ENCODE measurements at places on chromosomes 7 and 10.

GRCh38 chr10:12730809-12731519 lies 270.5 kb downstream of the CCDC3 start:
- peak; percentile 4 for DNase-seq

- DNase-seq, result no peak
Observed at GRCh38 chr7:156194813-156195212, 382.6 kb upstream of the SHH start.

GRCh38 chr10:103737735-103738367 lies 117.5 kb downstream of the SH3PXD2A start:
- no peak for DNase-seq

DNA sequence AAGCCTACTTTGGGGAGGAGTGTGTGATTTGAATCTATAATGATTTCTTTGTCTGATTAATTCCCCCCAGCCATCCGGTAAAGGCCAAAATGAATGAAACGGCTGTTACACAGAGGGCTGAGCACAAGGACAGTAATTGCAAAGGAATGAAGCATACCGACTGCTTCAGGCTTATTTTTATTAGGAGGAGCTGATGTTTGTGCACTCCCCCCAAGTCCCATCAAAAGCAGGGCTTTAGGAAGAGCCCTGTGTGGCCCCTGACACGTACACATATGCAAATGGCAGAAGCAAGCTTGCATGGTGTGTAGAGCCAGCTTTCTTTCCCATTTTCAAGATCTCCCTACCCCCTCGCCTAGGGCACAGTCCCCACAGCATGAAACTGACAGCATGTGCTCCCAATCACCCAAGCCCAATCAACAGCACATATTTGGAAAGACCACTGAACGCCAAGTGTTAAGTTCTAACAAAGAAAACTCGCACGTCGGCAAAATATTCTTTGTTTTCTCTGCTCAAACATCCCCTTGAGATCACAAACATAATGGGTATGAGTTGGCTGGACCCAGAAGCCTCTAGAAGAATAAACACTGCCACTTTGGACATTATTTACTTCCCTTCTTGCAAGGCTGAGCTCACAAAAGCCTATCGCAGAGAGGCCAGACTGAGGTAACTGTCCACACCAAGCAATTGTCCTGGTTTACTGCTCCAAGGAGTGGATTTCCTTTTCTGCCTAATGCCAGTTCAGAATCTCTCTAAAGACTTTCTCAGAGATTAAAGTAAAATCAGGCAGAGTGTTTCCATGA lies 143.0 kb downstream of the CUBN start:
- no peak for DNase-seq

DNA sequence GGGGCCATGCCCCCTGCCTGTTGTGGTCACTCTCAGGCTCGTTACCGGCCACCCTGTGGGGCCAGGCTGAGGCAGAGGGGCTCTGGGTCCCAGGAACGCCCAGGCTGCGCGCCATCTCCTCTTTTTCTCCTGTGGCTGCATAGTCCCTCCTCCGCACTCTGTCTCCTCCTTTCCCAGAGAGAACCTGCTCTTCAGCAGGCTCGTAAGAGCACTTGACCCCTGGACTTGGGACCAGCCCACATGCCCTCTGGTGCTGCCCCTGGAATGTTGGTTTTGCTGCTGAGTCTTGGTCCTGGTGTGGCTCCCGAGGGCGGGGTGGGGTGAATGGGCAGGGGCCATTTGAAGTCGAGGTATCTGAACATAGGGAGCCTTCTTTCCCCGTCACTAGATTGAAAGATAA lies 6.6 kb upstream of the BHLHA15 start:
- no peak for DNase-seq

GRCh38 chr10:7967035-7967434 lies 87.5 kb upstream of the GATA3 start:
- DNase-seq, result no peak

DNA sequence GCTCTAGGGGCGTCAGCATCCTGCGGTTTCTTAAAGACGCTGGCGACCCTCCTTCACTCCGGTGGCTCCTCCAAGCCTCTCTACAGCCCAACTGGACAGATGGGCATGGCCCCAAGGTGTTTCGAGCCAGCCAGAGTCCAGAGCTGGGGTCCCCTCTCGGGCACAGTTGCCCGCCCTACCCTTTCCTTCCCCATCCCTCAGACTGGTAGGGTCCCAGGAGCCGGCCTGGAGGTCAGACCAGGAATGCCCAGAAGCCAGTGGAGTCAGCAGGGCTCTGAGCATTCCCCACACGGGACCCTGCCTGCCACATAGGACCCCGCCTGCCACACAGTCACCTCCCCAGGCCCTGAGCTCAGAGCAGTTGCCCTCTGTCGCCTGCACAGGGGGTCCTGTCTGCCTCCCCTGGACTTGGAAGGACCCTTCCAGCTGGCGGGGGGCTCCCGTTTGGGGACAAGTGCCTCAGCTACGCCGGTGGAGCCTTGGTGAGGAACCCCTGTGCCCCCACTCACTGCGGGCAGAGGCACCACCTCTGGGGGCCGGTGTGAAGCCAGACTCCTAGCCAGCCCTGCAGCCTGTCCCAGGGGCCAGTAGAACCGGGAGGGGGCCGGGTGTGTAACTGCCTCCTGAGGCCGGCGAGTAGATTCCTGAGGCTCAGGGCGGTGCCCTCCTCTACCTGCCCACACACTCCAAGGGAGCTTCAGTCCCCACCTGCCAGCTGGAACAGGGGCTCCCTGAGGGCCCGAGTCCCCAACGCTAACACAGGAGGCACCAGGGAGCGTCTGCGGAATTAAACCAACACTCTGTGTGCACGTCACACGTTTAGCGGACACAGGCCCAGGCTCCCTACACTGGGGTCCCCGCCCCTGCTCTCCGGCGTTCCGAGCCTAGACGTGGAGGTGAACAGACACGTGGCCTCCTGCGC lies 19.4 kb upstream of the PDGFA start:
- no peak for DNase-seq

DNA sequence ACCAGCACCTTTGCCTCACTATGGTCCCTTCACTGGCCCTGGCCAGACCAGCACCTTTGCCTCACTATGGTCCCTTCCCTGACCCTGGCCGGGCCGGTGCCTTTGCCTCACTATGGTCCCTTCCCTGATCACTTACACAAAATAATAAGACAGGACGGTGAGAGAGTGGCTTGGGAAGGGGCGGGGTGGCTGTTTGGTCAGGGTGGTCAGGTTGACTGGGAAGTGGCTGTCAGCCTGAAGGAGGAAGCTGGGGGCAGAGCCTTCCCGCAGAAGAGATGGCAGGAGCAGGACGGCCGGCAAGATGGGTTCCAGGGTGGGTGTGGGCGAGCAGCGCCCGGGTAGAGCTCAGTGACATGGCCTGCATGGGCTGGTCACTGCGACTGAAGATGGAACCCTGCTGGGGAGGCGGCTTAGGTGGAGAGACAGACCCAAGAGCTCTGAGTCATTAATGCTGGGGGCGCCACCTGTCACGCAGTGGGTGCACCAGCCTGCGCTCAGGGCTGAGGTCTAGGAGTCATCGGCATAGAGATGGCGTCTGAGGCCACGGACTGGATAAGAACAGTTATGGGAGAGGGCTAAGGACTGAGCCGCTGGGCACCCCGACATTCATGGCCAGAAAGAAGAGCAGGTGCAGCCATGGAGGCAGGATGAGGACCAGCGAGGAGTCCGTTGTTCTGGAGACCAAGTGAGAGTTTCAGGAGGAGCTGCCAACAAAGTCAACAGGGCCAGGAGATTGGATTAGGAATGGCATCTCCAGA lies 91.8 kb downstream of the CHST15 start:
- DNase-seq, result no peak

- no peak for DNase-seq
Observed at GRCh38 chr10:52249850-52250395, 64.2 kb upstream of the DKK1 start.

GRCh38 chr10:116045366-116046356 lies 227.3 kb downstream of the GFRA1 start:
- DNase-seq, result no peak

DNA sequence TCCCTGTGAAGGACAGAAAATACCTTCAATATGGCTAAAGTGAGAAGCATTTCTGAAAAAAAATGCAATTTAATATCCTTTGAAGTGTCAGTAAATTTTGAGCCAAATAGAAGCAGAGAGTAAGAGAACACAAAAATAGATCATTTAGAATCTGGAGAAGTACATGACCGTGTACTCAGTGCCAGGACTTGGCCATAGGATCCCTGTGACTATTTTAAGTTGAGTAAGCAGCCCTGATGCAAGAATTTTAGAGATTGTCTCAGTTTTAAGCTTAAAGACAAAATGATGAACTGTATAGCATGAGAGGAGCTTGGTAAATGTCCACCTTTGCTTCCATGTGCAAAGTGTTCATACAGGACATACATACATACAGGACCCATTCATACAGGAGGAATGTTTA lies 2.5 kb downstream of the PTER start:
- DNase-seq, result peak; percentile 32

DNA sequence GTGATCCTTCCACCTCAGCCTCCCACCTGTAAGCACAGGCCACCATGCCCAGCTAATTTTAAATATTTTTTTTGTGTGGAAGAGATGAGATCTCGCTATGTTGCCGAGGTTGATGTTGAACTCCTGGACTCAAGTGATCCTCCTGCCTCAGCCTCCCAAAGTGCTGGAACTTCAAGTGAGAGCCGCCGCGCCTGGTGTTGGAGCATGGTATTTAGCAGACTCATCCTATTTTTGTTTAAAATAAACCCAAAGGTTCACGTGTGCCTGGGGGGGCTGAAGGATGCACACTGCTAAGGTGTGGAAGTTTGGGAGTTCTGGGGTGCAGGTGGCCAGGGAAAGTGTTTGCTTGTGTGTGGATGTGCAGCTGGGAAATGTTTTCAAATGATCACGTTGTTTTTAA lies 18.1 kb downstream of the PDGFA start:
- no peak for DNase-seq

- no peak for DNase-seq
Observed at GRCh38 chr7:43639858-43640491, 57.1 kb downstream of the STK17A start.

DNA sequence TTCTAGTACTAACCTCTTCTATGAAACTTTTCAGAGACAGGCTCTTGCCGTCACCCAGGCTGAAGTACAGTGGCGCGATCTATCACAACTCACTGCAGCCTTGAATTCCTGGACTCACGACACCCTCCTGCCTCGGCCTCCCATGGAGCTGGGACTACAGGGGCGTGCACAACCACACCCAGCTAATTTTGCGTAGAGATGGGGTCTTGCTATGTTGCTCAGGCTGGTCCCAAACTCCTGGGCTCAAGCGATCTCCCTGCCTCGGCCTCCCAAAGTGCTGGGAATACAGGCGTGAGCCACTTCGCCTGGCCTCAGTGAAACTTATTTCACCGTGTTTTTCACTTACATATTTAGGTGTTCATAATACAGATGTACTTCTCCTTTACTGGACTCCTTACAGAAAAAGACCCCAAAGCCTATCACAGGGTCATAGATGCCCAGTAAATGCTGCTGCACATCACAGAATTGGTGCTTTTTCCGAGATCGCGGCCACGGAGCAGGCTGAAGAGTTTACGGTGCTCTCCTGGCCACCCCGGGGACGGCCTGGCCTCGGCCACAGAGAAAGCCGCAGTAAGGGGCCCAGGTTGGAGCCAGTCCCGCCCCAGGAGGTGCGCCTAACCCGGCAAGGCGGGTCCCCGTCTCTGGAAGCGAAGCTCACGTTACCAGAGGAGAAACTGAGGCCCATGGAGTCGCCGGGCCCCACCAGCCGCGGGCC lies 595 bp downstream of the TBL2 start:
- DNase-seq, result no peak

DNA sequence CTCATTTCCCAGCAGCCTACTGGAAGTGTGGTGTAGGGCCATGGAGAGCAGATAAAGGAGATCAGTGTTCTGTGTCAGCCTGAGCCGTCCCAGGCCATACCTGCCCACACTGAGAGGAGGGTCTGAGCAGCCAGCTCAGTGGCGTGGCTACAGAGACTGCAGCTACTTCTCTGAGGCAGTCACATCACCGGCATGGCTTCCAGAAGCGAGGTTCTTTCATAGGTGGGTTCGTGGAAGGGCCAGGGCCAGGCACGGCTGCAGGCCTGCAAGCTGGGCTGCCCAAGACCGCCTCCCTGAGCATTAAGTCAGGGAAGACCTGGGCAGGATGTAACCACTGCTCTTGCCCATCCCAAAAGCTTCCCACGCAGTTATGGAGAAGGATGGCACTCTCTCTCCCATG lies 34.9 kb downstream of the LDB3 start:
- no peak for DNase-seq

GRCh38 chr7:122183106-122183505 lies 39.1 kb upstream of the AASS start:
- DNase-seq, result no peak

- no peak for DNase-seq
Observed at GRCh38 chr10:29583674-29584073, 51.1 kb downstream of the SVIL start.

DNA sequence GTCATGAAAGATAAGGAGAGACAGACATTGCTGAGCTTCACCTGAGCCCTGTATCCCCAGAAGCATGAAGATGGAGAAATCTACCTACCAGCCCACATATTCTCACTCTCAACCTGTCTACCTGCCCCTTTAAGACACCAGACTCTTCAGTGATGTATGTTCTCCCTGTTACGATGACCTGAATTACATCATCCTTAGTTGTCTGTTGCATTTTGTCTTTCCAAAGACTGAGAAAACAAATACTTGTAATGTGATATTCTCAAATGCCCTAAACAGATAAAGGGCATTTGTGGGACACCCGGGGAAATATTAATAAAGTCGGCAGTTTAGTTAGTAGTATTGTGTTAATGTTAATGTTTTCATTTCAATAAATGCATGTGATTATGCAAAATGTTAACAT lies 305.8 kb upstream of the IGFBP3 start:
- no peak for DNase-seq

GRCh38 chr10:127715249-127715648 lies 21.7 kb upstream of the FOXI2 start:
- DNase-seq, result no peak

- peak; percentile 80 for DNase-seq
Observed at GRCh38 chr10:29804025-29804852, 169.5 kb upstream of the SVIL start.

GRCh38 chr10:7054915-7055314 lies 355.9 kb downstream of the SFMBT2 start:
- no peak for DNase-seq

- no peak for DNase-seq
Observed at GRCh38 chr10:43674553-43675210, 26.0 kb upstream of the ZNF32 start.

GRCh38 chr10:129035052-129035827 lies 431.8 kb upstream of the MGMT start:
- DNase-seq, result no peak

DNA sequence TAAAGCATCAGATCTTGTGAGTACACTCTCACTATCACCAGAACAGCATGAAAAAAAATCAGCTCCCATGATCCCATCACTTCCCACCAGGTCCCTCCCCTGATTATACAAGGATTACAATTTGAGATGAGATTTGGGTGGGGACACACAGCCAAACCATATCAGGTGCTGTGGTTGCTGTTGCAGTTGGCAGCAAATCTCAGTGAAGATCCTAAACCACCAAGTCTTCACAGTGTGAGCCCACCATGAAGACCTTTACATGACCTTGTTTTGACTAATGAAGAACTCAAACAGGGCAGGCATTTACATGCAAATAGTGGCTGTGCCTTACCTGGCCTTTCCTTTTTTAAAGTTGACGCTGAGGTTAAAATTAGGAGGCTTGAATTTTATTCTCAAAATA lies 242.6 kb downstream of the ACTR3B start:
- DNase-seq, result no peak

GRCh38 chr7:38215115-38215514 lies 37.1 kb downstream of the STARD3NL start:
- DNase-seq, result no peak

- no peak for DNase-seq
Observed at GRCh38 chr7:144473908-144474307, 70.4 kb upstream of the NOBOX start.
